NCI-H2029 (cell line): ENCODE measurements at places on chromosomes 5 and 9.

- DNase-seq, result no peak
Measured at GRCh38 chr9:109466623-109467590, 31.2 kb downstream of the PTPN3 start.

DNA sequence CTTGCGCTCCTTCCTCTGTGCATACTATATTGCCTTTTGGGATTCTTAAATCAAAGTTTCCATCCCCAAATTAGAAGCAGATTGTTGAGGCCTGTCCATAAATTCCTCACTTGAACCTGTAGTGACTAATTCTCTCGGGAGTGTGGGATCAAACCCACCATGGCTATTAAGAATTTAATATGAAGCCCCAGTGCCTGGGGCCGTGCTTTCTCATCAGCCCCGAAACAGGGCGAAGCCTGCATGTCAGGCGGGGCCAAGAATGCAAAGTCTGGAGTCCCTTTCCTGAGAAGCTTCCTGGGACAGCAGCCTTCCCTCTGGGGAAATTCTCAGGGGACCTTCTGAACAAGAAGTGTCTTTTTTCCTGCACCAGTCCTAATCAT lies 29.3 kb upstream of the FAT2 start:
- DNase-seq, result no peak

- no peak for DNase-seq
Measured at GRCh38 chr9:137087409-137087925, 682 bp downstream of the MAN1B1 start.

- no peak for DNase-seq
Measured at GRCh38 chr5:157303667-157304327, 37.9 kb downstream of the CYFIP2 start.

DNA sequence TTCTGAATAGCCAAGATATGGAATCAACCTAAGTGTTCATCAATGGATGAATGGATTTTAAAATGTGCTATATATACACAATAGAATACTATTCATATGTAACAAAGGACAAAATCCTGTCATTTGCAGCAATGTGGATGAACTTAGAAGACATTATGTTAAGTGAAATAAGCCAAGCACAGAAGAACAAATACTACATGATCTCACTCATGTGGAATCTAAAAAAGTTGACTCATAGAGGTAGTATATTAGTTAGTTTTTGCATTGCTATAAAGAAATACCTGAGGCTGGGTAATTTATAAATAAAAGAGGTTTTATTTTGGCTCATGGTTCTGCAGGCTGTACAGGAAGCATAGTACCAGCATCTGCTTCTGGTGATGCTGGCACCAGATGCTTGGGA lies 8.1 kb downstream of the CATSPER3 start:
- no peak for DNase-seq

DNA sequence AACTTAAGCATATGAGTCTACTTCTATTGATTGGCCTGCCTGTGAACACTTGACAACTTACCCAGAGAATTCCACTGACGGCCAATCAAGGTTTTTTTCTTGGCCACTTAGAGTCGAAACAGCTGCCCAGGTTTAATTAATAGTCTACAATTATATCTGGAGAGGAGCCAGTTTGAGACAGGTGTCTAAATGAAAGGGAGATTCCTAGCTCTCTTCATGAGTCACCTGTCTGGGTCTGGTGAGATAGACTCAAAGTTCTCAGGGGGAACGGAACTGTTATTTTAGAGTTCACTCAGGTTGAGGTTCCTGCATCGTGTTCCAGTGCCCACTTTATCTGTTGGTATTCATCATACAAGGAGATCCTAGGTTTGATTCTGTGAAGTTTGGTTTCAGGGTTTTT lies 111.0 kb downstream of the CD180 start:
- DNase-seq, result peak; percentile 86

- peak; percentile 54 for DNase-seq
Measured at GRCh38 chr5:54315736-54316528, 5.6 kb upstream of the ARL15 start.

GRCh38 chr5:52738095-52738506 lies 49.6 kb upstream of the ITGA1 start:
- DNase-seq, result no peak

DNA sequence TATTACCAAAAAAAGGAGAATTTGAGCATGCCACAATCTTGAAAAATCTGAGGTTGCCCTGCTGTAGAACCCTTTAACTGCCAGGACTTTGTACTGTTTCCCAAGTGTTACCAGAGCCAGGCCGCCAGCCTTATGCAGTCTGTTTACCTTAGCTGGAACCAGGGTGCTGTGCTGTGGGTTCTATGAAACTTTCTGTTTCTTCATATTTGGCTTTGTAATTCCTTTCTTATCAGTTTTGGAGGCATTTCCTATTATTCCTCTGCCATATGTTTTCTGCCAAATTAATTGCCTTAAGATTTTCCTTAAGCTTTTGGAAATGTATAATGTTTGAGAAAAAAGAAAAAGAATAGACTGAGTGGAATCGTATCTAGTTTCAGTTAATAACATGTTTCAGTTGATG lies 2.1 kb downstream of the S1PR3 start:
- DNase-seq, result no peak

GRCh38 chr9:36956908-36957307 lies 77.2 kb downstream of the PAX5 start:
- DNase-seq, result no peak

GRCh38 chr5:180284149-180284548 lies 7.7 kb downstream of the MAPK9 start:
- no peak for DNase-seq

- DNase-seq, result no peak
Measured at GRCh38 chr9:93464876-93465275, 11.5 kb upstream of the FAM120AOS start.

GRCh38 chr5:35617435-35618303 lies at the start of gene SPEF2:
SPEF2 (plus strand) TSS chr5:35617863; CDS start chr5:35617998, 135 bp downstream.
- DNase-seq, result no peak

DNA sequence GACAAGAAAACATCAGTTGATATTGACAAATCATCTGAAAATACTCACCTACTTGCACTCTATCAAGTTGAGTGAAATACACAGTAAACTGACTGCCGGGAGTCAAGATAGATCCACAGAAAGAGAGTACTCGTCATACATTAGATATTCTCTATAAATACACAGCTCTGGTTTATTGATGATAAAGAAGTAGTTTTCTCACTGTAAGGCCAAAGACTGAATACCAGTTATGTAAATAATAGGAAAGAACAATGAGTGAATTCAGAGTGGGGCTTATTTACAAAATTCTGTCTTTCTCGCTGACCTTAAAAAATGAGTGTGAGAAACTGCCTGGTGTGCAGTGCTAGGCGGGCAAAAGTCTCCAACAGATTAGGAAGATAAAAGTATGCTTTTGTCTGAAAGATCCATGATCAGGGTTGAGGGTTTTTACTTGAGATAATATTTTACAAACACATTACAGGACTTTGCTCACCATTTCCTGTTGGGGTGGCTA lies 341.0 kb downstream of the KCTD16 start:
- DNase-seq, result no peak
